ENCODE measurements at places on chromosomes 13 and 19. TPM values are rescaled to one million over a fixed set of nuclear protein-coding genes. Genes with fewer than 3 reads are reported as not detected.
A peak's percentile ranks its signal among the peaks of the same experiment; 100 is the strongest.

The YJEFN3 gene
- polyA plus RNA-seq: 6.5 TPM

The NCAN gene
- polyA plus RNA-seq: 0.08 TPM

The SPIB gene
- 0.72 TPM for polyA plus RNA-seq

The IGFLR1 gene
- 4.0 TPM for polyA plus RNA-seq

The TMTC4 gene
- polyA plus RNA-seq: 14.8 TPM

The GTF2F1 gene
- polyA plus RNA-seq: 62.4 TPM

The LENG8 gene
- 149 TPM for polyA plus RNA-seq

The ADGRE1 gene
- polyA plus RNA-seq: not detected

The DLL3 gene
- polyA plus RNA-seq: 0.19 TPM

The MYO16 gene
- polyA plus RNA-seq: 24.9 TPM

DNA sequence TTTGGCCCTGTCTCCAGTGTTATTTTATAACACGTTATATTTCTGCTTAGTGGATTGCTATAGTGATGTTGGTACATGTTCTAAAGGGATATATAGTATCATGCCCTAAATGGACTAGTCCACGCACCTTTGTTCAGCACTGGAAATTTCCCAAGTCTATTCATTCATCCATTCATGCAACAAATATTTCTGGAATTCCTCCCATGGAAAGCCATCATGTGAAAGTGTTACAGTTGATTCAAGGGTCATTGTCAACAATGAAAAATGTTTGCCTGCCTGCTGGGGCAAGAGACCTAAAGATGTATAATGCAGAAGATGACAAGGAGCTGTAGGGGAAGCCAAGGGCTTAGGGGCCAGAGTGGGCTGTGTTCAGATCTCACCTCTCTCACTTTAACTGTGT, 10.8 kb upstream of the HSPH1 start:
- H3K36me3 ChIP-seq: no peaks in the 10 kb centered on the region
- no peak overlapping the region for H3K27ac ChIP-seq
- no peak overlapping the region for H3K4me3 ChIP-seq
- H3K4me1 ChIP-seq: peaks cover 13% of the 10 kb centered on the region
- H3K27me3 ChIP-seq: no peaks in the 10 kb centered on the region
- DNase-seq: no peak

GRCh38 chr13:51066091-51066831, 44.8 kb downstream of the C13orf42 start:
- H3K4me1 ChIP-seq: peaks cover 13% of the 10 kb centered on the region
- H3K36me3 ChIP-seq: no peaks in the 10 kb centered on the region

- H3K27me3 ChIP-seq: no peaks in the 10 kb centered on the region
- peaks cover 11% of the 10 kb centered on the region for H3K4me1 ChIP-seq
- H3K27ac ChIP-seq: no peak overlapping the region
- DNase-seq: no peak
- H3K36me3 ChIP-seq: no peaks in the 10 kb centered on the region
- no peak overlapping the region for H3K4me3 ChIP-seq
These were observed 12.5 kb upstream of the TNFSF9 start for GRCh38 chr19:6518145-6518911.

GRCh38 chr19:646779-647565, 7.3 kb downstream of the FGF22 start:
- no peaks in the 10 kb centered on the region for H3K4me1 ChIP-seq
- peaks cover 54% of the 10 kb centered on the region for H3K36me3 ChIP-seq
- H3K4me3 ChIP-seq: no peak overlapping the region
- no peaks in the 10 kb centered on the region for H3K27me3 ChIP-seq
- no peak overlapping the region for H3K27ac ChIP-seq
- no peak for DNase-seq

DNA sequence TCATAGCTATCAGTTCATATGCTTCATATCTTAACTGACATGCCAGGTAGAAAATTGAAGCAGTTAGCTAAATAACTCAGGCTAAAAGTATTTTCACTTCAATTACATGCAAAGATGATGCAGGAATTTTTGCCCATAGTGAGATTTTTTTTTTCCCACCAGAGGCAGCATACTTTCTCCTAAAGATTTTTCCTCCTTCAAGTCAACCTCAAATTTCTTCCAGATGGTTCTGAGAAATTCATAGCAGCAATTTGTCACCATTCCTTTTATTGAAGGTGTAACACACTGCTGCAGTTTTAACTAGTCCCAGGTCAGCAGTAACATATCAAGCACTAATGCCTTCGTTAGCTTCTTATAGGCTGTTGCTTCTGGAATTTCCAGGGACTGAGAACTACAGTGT, 141.9 kb downstream of the SUCLA2 start:
- DNase-seq: no peak
- no peak overlapping the region for H3K4me3 ChIP-seq
- no peaks in the 10 kb centered on the region for H3K4me1 ChIP-seq
- H3K27me3 ChIP-seq: no peaks in the 10 kb centered on the region
- no peaks in the 10 kb centered on the region for H3K36me3 ChIP-seq

DNA sequence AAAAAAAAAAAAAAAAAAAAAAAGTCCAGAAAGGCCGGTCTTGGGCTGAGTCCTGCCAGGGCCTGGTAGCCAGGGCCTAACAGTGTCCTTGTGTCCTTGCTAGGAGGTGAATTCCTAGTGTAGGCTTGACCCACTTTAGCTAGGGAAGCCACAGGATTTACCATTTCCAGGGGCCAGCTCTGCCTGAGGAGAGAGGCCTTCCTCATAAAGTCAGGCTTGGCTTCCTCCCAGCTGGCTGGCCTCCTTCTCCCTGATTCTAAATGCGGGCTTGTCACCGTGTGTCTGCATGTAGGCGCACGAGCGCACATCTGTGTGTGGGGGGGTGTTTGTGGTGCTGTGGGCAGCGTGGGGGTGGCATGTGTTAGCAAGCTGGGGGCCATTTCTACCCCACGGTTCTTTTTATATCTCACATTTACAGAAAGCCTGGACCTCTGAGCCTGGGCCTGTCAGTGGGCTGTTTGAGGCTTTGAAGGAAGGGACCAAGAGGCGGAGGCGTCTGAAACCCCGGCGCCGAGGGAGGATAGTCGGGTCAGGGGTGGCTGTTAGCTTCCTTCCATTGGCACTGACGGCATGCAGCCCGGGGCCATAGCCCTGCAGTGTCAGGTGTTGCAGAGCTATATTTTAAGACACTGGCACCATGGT, 31.7 kb downstream of the IER2 start:
- peaks cover 16% of the 10 kb centered on the region for H3K4me1 ChIP-seq
- H3K27ac ChIP-seq: peak overlapping the region; percentile 43
- DNase-seq: peak; percentile 89
- no peak overlapping the region for H3K4me3 ChIP-seq
